ENCODE measurements at places on chromosomes 11 and 22.

GRCh38 chr11:114246321-114247069, 49.7 kb upstream of the NNMT start:
- no peak for DNase-seq

DNA sequence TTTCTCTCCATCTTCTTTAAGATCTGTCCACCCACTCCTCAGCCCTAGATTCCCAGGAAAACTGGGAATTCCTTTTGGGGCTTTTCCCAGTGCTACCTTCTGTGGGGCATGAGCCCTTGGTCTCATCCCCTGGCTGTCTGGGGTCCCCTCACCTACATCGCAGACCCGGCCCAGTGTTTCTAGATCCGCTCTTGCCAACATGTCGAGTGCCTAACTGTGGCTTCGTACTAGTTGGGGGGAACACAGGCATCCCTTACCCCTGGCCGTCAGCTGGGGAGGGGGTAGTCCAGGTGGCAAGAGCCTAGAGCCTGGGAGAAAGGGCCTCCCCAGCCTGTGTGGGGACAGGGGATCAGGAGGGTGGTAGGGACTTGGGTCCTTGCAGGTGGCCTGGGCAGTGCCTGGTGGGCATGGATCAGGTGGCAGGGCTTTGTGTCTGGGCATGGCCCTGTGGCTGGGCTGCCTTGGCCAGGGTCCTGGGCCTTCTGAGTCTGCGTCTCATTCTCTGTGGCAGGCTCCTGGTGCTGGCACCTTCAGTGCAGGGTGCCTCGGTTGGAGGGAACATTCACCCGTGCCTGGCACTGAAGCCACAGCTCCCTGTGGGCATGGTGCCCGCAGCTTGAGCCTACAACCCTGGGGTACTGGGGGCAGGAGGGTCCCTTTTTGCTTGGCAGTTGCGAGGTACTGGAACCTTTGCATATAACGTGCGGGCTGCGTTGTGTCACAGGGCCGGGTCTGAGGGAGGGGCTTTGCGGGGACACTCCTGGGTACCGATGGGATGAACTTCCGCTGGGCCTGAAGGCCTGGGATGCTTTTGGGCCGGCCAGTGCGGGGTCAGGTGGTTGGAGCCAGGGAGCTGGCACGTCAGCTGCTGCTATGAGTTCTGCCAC, 4.1 kb downstream of the KCNQ1 start:
- no peak for DNase-seq

DNA sequence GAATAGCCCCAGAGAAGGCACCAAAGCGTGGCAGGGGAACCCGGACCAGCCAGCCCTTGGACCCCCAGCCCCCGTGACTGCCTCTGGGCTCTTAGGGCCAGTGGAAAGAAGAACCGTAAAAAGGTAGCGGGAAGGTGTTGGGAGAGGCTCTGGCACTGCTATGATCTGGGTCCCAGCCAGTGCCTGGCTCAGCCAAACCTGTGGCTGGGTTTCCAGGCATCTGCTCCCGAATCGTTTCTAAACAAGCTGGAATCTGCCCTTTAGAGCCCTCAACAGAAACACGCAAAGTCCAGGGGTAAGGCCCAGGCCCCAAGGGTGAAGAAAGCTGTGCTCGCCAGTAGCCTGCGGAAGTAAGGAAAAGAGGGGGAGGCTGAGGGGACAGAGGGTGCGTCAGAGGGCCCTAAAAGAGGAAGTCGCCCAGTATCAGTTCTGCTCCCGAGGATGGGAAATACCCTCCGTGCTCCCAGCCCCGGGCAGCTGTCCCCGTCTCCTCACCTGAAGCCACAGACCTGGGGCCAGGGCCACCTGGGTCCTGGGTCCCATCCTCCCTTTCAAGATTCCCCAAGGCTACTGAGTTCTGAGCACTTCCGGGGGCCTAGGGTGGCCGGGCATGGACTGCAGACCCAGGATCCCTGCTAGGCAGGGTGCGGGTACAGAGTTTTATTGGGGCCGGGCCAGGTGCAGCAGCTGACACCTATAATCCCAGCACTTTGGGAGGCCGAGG, 24.7 kb downstream of the IL10RA start:
- DNase-seq = peak; percentile 92

DNA sequence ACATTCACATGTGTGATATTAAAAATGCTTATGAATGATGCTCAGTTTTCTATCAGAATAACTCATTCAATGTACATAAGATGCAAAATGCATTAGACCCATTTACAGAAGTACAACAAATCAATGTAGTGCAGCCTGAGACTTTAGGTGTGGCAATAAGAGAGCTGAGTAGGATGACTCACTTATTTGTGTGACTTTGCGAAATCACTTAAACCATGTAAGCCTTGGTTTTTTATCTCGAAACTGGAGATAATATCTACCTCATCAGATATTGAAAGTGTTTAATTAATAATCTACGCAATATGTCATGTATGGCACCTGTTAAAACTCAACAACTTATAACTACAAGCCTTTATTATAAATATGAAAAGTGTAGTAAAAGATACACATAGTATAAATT, 105.7 kb upstream of the LUZP2 start:
- DNase-seq = no peak

DNA sequence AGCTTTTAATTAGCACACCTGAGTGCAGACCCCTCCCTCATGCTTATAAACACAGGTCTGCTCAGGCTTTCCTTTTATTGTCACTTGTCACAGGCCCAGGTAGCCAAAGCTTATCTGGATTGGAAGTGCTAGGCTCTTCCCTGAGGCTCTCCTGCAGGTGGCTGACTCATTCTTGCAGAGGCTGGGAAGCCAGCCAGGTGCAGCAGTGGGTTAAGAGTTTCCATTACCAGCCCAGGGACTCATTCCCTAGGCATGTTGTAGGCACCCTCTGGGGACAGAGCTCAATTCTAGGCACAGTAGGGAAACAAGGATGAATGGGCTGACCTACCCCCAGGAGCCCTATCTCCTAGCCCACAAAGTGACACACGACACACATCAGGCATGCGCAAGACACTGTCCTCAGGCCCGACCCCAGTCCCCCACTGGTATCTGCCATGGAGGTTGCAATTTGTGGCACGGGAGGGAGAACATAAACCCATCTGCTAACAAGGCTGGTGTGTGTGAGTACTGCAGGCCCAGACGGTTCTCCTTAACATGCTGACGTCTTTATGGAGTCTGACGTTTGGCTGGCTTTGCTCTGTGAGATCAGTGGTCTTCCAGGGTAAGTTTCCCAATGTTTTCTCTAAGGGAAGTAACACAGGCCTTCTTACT, 94.2 kb downstream of the ABTB2 start:
- no peak for DNase-seq

Data from stimulated activated naive B cell treated with anti-CD40 and anti-IgM and Interleukin-4, amounts not matched to agents 10 μg/mL and 1 μg/mL and 100 μg/mL, for 72 hours (primary cell).